ENCODE measurements at places on chromosomes 5 and 9.

DNA sequence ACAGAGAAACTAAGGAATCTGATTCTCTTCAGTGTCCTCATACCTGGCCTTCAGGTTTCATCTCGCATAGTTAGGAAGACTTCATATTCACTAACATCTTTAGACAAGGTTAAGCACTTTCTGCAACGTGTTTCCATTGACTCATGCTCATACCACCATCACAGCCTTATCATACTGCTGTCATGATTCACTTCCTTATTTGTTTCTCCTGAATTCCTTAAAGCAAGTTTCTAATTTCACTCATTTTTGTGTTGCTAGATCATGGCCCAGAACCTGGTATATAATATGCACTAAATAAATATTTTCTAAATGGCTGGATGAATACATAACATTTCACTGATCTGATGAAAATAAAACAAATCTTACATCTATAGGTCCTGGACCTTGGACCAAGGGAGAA is 472.9 kb downstream of the PRELID2 start:
- DNase-seq = no peak

DNA sequence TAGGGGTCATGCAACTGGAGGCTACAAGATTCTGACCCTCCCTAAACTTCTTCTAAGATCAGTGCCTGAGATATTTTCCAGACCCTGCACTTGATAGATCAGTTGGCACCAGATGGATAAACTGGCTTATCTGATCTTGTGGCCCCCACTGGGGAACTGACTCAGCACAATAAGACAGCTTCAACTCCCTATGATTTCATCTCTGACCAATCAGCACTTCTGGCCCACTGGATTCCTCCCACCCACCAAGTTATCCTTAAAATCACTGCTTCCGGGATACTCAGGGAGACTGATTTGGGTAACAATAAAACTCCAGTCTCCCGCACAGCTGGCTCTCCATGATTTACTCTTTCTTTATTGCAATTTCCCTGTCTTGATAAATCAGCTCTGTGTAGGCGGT is 2180.4 kb upstream of the WWC1 start:
- DNase-seq = no peak

DNA sequence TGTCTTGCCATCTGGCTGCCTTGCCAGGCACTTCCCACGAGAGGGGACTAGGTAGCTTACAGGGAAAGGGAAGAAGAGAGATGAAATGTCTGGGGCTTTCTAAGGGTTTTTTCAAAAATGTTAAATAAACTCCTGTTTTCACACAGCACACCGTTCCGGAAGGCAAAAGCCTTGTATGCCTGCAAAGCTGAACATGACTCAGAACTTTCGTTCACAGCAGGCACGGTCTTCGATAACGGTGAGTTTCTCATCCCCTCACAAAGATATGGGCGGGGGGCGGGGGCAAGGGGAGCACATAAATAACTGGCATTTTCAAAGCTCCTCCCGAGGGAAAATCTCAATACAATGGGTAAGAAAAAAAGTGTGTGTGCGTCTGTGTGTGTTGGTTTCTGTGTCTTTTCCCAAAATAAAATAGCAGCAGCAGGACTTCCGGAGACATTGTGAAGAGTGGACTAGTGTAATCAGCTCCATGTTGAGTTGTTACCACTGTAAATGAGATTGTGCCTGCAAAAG is 189.6 kb downstream of the NR3C1 start:
- DNase-seq = no peak

GRCh38 chr9:127136081-127136879 is 13.8 kb upstream of the ANGPTL2 start:
- DNase-seq = no peak

- no peak for DNase-seq
These were observed 311.9 kb upstream of the TLE4 start for GRCh38 chr9:79259858-79260257.

- DNase-seq = no peak
These were observed 56.9 kb downstream of the SNX24 start for GRCh38 chr5:122902263-122902662.

- DNase-seq = no peak
These were observed 1.8 kb upstream of the TSC1 start for GRCh38 chr9:132946211-132946610.

DNA sequence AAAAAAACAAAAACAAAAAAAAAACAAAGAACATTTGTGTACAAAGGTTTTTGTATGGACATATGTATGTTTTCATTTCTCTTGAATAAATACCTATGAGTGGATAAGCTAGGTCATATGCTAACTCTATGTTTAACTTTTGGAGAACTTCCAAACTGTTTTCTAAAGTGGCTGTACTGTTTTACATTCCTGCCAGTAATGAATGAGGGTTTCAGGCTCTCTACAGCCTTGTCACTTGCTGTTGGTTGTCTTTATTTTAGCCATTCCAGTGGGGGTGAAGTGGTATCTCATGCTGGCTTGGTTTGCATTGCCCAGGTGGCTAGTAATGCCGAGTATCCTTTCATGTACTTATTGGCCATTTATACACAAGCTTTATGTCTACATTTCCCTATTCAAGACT is 9.1 kb upstream of the TRIO start:
- no peak for DNase-seq

DNA sequence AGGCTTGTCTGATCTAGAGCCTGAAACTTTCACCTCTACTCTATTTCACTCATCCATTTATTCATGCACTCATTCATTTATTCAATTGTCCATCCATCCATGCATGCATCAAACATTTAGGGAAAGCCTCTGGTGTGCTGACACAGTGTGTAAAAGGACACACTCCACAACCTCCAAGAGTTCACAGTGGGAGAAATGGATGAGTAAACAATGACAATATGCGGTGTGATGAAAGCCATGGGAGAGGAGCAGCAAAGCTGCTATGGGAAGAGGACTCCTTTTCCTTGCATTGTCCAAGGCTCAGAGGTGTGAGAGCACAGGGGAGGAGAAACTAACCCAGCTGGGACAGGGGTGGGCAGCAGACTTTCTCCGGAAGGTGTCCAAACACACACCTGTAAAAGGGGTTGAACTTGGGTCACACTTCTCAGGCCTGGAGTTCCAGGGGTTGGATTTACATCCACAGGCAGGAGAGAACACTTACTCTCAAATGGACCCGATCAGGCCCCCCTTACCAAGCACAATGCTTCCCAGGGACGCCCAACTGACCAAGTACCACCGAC is 21.2 kb upstream of the PFDN1 start:
- no peak for DNase-seq

All from stimulated activated CD8-positive, alpha-beta memory T cell treated with anti-CD3 and anti-CD28 coated beads, Interleukin-2, amount 100 ng/mL, for 1 hour (primary cell).